Keratinocyte (primary cell): ENCODE measurements at places on chromosomes 7 and 10.

DNA sequence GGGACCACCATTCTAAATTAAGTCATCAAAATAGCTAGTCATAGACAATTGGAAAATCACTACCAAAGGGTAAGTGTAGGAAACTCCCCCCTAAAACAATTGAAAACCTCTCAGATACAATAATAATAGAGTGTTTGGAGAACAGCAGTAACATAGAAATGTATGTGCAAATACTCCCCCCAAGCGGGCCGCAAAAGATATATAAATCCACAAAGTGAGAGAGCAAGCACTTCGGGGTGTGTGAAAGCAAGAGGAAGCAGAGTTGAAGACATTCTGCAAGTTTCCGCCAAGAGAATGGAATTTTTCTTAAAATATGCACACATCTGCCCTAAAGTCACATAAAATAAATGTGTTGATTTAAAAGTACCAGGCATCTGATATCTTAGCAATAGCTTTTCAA is 33.3 kb downstream of the CHCHD3 start:
- DNase-seq: no peak

DNA sequence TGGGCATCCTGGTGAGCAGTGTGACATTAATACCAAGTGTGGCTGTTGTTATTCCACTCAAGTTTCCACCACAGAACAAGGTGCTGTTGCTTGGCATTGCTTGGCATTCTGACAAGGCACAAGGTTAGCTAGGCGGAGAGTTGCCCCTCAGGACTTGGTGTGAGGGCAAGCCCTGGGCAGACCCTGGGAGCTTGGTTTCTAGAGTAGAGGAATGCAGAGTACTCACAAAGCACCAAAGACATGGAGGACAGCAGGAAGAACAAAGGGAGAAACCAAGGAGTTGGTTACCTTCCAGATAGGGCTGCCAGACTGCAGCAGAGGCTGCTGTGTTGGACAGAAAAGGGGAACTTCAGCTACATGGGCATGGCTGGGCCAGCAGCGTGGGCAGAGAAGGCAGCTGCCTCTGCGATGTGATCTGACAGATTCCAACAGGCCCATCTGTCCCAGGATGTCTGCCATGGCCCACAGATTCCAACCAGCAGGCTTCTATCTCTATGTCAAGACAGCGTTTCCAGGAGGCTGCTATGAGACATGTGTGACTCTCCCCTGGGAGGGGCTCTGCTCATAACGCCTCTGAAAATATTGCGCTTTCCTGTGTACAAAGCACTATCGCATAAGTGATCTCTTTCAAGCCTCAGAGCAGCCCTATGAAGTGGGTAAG is 1.8 kb downstream of the GOLGA7B start:
- DNase-seq: no peak

DNA sequence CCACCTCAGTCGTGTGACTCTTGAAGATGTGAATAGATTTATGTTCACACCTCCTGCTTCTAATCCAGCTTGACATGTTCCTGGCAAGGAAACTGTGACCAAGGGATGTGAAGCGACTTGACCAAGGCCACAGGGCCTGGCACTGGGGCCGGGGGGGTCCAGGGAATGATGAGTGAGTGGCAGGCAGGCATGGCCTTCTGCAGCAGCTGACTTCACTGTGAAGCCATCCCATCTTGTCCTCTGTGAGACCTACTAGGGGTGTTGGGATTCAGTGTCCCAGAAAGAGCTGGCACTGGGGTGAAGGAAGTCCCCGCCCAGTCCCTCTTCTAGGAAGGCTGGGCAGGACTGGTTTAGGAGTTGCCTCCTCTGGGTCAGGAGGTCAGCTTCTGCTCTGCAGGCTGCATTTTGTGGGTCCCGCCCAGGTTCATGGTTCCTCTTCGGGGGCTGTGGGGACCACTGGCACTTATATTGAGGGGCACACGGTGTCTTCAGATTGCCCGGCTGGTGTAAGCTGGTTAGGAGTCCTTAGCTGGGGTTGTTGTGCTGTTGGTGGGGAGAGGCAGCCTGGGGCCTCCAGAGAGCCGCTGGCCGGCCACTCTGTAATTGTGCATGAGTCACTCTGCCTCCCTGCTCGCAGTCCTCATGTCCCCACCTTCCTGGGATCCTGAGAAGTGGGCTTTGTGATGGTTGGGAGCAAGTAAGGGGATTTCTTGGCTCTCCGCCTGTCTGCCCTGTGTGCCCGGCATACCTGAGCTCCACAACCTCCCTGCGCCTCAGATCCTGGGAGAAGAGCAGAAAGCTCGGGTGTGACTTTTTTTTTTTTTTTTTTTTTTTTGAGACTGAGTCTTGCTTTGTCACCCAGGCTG is 11.0 kb downstream of the ZMIZ1 start:
- DNase-seq: no peak

DNA sequence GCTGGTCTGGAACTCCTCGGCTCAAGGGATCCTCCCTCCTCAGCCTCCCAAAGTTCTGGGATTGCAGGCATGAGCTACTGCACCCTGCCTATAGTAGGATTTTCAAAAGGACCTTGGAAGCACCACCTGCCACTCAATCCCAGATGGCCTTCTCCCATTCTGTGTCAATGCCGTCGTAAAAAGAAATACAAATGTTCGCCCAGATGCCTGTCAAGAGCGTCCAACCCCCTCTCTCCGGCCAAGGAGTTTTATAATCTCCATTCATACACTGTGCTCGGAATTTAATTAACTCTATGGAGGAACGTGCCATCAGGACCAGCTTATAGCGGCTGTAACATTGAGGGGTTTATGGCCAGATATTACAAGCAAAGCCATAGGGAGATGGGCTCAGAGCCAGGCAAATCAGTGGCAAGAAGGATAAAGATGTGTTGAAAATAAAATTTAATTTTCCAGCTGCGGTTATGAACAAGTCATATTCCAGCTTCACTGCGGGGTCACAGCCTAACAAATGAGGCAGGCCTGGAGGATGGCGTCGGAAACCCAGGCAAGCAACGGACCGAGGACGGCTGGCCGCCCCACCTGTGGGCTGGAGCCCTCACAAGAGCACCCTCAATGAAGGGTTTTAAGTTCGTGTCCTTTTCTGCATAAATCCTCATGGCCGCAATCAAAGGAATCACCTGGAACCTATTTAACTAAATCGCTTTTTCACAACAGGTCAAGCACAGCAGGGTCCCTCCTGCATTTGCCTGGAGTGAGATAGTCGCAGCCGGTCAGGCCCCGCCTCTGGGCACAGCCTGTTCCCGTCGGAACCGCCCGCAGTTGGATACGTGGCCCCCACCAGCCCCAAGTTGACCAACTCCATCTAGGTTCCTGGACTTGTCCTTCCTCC is 374.5 kb upstream of the FOXK1 start:
- DNase-seq: no peak

DNA sequence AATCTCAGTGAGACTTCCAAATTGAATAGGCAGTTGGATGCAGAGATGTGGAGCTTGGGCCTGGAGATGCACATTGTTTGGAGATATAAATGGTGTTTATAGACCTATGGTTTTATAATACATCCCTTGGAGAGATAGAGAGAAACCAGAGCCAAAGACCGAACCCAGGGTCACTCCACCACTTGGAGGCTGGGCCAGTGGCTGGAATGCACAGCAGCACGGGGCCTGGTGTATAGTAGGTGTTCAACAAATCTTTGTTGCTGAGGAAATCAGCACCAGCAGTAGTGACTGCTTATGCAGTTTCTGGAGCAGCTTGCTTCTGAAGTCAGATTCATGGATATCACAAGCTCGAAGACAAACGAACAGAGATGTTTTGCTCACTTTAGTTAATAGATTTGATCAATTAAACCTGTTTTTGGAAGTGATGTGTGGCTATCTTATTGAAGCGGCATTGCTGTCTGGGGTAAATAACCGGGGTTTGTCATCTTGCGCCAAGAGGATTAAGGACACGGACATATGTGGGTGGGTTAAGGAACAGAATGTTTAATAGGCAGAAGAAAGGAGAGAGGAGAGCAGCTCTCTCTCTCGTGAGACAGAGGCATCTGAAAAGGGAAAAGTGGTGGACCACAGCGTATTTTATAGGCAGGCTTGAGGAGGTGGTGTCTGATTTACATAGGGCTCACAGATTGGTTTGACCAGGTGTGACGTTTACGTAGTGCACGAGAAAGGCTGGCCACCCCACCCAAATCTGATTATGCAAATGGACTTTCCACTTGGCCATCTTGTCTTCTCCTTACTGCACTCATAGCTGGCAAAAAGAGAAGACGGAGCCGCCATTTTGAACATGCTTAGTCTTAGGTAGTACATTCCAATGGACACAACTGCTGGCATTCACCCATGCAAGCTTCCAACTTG is 11.1 kb downstream of the RBP4 start:
- DNase-seq: no peak

- DNase-seq: no peak
Measured at GRCh38 chr7:95330204-95330960, 6.0 kb upstream of the PON1 start.

DNA sequence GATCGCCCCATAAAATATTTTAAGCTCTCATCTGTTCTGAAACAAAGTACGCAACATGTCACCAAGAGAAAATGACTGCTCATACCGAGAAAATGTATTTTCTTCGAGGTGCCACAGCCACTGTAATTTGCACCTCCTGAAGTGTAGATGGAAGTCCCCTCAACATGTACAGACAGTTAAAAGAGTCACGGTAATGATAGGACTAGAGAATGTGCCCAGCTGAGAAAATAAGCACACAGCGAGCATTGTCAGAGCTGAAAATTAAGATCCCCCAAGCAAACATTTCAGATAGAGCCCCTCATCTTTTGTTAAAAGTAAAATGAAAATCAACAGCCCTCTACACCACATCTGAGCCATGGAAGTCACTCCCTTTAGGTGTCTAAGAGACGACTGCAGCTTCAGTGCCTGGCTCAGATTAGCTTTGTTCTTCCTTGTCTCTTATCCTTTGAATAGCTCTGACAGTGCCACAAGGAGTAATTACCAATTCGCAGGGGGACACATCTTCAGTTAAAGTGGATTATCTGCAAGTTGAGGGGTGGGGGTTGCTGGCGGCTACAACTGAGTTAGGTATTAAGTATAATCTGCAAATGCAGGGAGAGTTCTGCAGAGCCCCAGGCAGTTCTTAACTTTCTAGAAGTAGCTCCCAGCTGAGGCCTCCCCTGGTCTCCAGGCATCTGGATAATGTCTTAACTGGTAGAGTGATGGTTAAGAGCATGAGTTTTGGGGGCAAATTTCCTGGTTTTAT is 222.7 kb upstream of the C7orf33 start:
- DNase-seq: no peak

GRCh38 chr10:68402276-68402675 is 4.8 kb downstream of the RUFY2 start:
- no peak for DNase-seq

- DNase-seq: no peak
Measured at GRCh38 chr10:112689327-112690072, 242.5 kb downstream of the VTI1A start.

GRCh38 chr7:121178869-121179497 is 149.8 kb upstream of the WNT16 start:
- DNase-seq: no peak

DNA sequence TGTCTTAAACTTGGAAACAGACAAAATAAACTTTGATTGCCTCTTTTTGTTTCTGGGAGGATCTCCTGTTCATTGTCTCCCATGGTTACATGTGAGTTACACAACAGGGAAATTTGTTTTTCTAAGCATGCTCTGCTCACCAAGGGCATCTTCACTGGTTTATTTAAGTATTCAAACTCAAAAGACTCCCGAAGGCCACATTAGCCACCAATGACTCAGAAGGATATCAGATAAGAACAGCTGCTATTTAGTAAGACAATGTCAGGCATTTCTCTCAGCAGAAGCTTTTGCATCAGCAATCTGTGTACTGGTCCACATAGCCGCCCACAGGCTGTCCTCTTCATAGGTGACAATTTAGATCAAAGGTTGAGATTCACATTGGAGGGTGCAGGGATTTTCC is 19.3 kb downstream of the OR6B1 start:
- DNase-seq: no peak

DNA sequence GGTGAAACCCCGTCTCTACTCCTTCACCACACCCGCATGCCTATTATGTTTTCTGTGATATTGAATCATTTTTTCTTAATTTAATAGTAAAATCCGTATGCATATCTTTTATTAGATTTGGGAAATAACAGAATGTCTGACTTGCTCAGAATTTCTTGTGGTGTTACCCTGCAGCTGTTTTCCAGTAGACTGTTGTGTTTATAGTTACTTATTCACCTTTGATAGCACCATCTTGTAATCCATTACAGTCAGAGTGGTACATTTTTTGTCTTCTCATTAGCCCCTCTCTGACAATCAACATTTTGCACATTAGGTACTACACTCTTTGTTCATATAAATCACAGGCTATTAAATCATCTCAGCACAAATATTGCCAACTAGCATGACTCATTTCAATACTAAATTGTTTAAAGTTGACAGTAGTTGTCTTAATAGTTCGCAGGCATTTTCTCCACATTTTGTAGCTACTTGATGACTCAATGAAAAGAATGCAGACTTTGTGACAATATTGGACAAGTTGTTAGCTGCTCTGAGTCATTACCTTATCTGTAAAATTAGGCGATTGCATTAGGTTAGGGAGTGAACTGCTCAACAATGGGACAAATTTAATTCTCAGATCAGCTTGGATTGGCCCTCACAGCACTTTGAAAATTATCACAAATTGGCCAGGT is 17.8 kb upstream of the SLC16A12 start:
- DNase-seq: peak; percentile 82

DNA sequence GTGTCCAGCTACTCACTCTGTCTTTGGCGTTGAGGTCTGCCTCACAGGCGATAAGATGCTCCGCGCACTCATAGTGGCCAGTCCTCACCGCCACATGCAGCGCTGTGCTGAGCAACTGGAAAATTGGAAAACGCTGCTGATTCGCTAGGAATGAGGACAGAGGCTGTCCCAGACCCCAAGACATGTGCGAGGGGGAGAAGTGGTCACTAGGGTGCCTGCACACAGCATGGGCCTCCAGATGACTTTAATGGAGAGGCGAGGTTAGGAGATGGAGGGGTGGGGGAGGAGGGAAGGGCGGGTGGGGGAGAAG is 5.2 kb downstream of the ANKRD1 start:
- no peak for DNase-seq

DNA sequence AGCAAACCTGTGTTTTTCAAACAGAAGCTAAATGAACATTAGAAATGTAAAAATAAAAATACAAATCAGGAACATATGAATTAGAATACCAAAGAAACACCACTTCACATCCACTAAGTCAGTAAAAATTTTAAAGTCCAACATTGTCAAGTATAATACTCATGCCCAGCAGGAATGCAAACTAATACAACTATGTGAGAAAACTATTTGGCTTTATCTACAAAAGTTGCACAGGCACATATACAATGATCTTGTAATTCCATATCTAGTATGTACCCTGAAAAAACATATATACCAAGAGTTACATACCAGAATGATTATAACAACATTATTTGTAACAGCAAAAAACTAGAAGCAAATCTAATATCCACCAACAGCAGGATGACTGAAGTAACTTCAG is 91.1 kb downstream of the RNF32 start:
- no peak for DNase-seq
